Muscle of leg (tissue), 16 donors: ENCODE measurements at places on chromosomes 6 and 20.
A peak's percentile ranks its signal among the peaks of the same experiment; 100 is the strongest.

- DNase-seq = peak; percentile 31
Measured at GRCh38 chr6:71419217-71420094, 130.8 kb downstream of the OGFRL1 start.

DNA sequence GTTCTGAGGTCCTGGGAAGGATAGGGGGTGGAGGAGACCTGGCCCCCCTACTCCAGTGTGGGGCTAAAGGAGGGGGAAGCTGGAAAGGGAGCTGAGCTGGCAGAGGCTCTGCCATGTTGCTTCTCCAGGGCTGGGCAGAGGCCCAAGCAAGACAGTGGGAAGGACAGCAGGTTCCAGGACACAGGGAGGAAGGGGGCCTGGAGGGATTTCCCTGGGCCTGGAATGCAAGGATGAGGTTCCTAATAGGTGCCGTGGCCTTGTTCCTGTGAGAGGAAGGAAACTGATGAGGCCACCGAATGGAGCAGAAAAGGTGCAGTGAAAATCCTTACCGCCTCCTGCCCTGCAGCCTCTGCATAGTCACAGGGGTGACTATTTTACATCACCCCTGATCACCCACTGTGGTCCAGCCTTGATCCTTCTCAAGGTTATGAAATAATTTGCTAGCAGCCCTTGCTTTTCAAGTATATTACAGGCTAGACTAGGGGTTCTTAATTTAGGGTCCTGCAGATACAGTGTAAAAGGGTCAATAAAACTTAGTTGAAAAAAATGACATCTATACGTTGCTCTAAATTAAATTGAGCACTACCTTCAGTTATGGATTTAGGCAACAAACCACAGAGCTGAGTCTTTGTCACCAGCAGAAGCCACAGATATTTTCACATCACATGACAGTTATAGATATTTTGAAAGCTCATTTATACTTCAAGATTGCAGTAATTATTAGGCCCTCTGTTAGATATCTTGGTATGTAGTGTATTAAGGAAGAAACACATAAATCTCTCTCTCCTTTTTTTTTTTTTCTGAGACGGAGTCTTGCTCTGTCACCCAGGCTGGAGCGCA, 45.7 kb upstream of the RNF24 start:
- DNase-seq = no peak

DNA sequence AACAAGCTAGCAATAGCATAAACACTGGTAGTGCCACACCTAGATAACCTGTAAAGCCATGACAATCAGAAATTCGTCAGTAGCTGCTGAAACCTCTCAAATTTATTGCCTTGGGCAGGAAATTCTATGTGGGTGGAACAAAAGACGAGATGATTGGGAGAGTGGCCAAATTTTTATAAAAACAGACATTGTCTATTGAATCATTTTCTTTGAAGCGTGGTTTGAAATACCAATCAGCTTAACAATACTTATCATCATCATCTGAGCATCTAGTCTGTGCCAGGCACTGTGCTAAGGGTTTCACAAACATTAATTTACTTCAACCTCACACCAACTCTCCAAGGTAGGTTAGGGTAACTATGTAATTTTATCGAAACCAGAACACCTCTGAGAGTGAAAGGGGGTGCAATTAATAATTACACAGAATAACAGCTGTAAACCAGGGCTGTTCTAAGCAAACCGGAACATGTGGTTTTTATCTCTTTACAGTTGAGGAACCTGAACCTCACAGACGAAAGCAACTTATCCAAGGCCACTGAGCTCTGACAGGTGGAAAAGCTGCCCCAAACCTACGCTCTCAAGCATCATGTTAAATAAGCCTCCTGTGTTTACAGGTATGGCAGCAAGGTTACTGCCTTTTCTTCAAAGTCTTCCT, 43.4 kb downstream of the NHSL1 start:
- DNase-seq = no peak

DNA sequence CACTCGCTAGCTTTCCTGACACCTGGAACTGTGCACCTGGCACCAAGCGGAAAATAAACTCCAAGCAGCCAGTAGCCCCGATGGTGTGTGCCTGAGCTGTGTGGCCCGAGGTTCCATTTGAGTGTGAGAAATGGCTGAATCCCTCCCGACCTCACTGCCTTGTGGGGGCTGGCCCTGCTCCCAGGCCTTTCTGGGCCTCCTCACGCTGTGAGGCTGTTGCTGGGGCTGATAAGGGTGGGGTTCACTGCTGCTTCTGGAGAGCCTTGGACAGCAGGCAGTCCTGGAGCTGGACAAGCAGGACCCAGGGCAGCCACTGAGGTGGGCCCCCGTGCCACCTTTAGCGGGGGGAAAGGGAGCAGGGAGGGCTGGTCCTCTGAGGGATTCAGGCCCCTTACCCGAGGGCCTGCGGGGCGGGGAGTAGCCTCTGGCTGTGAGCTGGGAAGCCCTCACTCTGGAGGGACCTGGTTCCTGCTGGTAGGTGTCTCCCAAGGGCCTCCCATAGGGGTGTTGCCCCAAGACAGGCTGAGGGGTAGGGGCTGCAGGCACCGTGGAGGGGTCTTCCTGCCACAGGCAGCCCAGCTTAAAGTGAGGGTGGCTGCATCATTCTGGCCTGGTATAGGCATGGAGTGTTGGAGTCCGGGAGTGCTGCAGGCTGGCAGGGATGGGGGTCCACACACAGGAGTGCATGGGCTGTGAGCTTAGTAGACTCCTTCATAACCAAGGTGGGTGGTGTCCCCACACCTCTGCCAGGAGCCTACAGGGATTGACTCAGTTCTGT, 1.7 kb downstream of the PPDPF start:
- DNase-seq = no peak

GRCh38 chr6:53309059-53309900, 39.5 kb downstream of the ELOVL5 start:
- DNase-seq = peak; percentile 54

DNA sequence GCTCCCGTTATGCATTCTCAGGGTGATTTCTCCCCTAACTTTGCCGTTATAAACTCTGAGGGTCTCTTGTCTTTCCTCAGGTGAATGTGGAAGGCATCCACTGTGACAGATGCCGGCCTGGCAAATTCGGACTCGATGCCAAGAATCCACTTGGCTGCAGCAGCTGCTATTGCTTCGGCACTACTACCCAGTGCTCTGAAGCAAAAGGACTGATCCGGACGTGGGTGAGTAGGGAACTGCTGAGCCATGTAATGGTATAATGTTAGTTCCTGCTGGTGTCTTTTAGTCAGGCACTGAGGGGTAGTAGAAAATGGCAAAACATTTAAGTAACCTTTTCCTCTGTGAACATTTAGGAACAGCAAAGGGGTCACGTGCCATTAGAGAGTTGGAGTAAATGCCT, 395.4 kb downstream of the ARHGAP18 start:
- DNase-seq = peak; percentile 55

GRCh38 chr20:47306755-47307370, 49.6 kb downstream of the ZMYND8 start:
- DNase-seq = no peak
